T-helper 9 cell (primary cell): ENCODE measurements at places on chromosomes 2 and 18.

DNA sequence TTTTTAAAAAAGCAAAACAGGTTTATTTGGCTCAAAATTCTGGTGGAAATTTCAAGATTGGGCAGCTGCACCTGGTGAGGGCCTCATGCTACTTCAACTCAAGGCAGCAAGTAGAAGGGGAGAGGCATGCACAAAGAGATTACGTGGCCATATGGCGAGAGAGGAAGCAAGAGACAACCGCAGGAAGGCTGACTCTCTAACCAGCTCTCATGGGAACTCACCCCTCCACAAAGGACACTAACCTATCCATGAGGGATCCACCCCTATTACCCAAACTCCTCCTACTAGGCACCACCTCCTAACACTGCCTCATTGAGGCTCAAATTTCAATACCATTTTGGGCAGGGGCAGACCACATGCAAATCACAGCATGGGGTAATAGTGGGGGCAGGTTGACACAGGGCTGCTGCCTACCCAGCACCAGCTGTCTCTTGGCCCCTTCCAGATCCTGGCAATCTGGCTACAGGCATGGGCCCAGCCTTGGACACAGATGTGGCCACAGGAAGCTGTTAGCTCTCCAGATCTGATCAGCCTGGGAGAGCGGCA is 2.0 kb upstream of the CAPN10 start:
- DNase-seq: no peak

GRCh38 chr2:65075176-65075575 is 19.0 kb downstream of the CEP68 start:
- DNase-seq: no peak

DNA sequence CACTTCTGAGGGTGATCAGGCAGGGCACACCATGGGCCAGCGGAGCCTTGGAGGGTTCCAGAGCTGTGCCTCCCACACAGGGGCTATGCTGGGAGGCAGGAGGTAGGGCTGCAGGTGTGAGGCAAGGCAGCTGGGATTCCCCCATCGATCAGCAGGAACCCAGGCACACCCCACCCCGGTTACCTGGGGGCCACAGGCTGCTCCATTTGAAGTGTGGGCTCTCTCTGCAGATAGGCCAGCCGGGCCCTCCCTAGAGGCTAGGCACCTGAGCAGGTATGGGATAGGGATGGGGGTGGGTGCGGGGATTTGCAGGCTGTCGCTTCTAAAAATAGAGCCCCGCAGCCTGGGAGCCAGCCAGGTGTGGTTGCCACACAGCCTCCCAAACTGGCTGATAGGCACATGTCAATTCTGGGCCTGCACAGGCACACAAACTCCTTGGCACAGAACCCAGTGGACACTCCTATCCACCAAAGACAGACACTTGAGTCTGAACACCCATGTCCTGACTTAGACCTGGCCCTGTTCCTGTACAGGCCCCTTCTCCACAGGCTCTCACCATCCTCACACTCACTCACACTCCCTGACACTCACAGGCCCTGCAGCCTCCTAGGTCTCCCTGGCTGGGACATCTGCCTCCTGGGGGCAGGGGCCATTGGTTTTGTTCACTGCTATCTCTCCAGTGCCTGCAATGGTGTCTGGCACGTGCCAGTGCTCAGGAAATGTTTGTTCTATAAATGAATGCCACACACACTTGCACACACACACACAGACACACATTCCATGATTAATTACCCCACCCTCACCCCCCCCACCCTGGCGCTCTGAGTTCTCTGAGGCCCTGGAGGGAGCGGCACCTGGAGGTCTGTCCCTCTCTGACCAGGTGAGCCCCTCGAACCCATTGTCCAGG is 73.4 kb downstream of the ZFP36L2 start:
- DNase-seq: no peak

GRCh38 chr2:97747716-97748115 is 34.3 kb downstream of the ZAP70 start:
- no peak for DNase-seq

DNA sequence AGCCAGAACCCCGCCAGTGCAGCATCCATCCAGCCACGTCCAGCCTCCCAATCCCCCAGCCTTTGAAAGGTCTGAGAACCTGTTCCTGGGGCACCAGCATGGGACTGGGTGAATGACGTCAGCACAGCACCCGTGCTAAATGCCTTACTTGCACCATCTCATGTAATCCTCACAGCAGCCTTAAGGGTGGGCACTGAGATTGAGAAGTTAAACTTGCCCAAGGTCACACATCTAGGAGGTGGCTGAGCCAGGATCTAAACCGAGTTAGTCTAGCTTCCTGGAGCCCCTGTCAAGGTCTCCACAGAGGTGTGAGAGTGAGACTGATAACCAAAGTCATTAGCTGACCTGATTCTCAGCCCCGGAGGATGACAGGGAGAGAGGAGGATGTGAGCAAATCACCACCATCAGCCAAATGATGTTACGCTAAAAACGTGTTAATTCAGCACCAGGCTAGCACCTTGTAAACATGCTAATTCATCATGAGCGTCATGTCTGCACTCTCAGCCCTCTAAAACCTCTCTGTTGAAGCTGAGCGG is 4.6 kb downstream of the CD8A start:
- no peak for DNase-seq

GRCh38 chr2:101509499-101510284 is 34.8 kb upstream of the RFX8 start:
- no peak for DNase-seq

DNA sequence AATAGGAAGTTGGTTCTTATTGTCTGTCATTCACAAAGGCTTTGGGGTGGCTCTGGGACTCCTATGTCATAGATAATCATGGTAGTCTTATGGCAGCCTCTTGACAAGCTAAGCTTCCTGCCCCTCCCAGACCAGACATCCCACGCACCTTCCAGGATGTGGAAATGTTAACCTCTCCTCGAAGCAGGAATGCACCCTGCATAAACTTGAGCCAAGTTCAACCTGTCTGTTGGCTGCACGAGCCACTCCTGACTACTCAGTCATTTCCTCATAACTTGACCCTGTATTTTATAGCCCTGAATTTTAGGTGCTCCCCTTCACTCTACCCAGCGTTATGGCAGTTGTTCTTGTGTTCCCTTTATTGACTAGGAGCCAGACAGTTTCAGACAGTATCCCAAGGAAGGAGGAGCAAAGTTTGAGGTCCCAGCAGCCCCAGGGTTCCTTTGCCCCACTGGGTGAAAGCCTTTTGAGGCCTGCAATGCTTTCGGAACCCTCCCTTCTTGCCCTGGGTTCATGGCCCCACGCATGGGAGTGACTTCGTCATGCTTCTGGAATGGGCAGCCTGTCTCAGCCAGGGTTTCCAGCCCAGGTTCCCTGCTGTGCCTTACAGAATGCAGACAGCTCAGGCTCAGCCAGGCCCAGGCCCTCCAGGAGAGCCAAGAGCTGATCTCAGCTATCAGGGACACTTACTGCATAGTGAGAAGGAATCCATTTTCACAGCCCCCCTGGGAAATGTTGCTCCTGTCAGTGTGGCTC is 15.6 kb upstream of the INO80C start:
- DNase-seq: no peak

GRCh38 chr2:81077396-81077795 is 772.8 kb upstream of the LRRTM1 start:
- no peak for DNase-seq

DNA sequence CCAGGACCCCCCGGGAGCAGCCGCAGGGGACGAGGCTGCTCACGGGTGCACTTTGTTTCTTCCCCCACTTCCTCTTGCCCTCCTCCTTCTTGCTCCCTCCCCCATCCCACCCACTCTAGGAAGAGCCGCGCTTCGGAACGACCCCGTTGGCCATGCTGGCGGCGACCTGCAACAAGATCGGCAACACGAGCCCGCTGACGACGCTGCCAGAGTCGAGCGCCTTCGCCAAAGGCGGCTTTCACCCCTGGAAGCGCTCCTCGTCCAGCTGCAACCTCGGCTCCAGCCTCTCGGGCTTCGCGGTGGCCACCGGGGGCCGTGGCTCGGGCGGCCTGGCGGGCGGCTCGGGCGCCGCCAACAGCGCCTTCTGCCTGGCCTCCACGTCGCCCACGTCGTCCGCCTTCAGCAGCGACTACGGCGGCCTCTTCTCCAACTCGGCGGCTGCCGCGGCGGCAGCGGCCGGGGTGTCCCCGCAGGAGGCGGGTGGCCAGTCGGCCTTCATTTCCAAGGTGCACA is 1.3 kb downstream of the SP9 start:
- no peak for DNase-seq

DNA sequence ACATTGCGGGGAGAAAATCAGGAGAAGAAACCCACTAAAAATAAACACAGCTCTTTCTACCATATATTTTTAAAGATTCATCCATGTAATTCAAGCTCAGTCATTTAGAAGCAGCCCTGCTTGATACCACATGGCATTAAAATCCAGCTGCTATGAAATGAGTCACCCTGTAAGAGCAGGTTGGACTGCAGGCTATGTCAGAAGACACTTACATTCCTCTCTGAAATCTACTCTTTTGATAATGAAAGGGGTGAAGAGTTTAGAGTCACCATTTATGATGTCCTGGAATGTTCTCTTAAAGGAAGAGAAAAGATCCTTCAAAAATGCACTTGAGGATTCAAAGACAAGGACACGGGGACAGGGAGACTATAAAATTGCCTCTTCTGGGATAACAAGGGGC is 100.6 kb upstream of the APCDD1 start:
- no peak for DNase-seq

- DNase-seq: no peak
These were observed at the start of gene TFPI for GRCh38 chr2:187554011-187554703. TSS of gene TFPI (minus strand) at chr2:187554435. CDS start at chr2:187503768, 50,667 bp downstream.

- DNase-seq: no peak
These were observed 65.4 kb upstream of the HNRNPA3 start for GRCh38 chr2:177147093-177147694.

GRCh38 chr2:16404551-16405300 is 260.9 kb downstream of the CYRIA start:
- no peak for DNase-seq

- DNase-seq: peak; percentile 20
These were observed 18.4 kb upstream of the YES1 start for GRCh38 chr18:830315-830901.

GRCh38 chr2:219440388-219441256 is 6.0 kb downstream of the SPEG start:
- no peak for DNase-seq

DNA sequence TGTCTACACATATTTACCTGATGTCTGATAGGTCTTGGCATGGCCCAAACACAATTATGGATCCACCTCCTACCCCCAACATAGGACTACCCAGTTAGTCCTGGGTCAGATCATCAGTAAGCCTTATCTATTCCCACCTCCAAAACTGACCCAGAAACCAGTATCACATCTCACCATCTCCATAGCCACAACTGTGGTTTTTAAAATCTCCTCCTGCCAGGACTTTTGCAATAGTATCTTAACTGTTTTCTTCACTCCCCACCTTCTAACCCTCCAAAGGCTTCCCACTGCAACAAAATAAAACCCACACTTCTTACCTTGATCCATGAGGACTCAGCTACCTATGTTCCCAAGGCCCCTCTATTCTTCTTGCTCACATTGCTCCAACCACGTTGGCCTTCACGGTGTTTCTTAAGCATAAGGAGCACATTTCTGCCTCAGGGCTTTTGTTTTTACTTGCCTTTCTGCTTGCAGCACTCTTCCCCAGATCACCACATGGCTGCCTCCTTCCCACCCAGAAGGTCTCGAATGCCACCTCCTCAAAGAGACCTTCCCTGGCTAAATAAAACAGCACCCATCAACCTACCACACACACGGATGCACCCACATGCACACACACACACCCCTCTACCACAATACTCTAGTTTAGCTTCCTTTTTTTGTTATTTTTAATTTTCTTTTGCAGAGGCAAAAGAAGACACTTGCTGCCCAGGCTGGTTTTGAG is 125.9 kb upstream of the SLC1A4 start:
- DNase-seq: no peak

DNA sequence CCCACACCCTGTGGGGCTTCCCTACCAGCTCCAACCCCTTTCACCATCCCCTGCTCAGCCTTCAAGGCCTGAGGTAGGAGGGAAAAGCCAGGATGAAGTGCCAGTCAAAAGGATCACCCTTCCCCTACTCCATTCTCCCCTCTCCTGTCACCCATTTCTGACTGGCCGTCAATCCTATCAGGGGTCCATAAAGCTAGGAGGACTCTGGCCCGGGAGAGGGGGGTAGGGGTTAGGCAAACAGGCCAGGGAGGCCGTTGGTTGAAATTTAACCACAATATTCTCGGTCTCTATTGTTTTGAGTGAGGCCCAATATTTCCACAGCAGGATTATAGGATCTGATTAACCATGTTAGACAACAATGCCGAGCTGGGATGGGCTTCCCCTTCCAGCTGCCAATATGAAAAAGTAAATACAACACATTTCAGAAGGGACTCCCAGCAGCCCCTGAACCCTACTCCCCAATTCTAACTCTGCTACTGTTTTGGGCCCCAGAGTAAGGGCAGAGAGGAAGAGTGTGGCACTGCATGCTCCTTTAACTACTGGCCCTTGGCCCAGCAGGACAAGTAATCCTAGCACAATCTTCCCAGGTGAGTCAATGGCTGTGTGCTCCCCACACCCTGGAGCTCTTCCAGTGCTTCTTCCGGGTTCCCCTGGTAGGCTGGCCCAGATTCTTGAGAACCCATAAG is 10.6 kb upstream of the IHH start:
- no peak for DNase-seq
